NCI-H345 (cell line): ENCODE measurements at places on chromosomes 13 and 19.
A peak's percentile ranks its signal among the peaks of the same experiment; 100 is the strongest.

DNA sequence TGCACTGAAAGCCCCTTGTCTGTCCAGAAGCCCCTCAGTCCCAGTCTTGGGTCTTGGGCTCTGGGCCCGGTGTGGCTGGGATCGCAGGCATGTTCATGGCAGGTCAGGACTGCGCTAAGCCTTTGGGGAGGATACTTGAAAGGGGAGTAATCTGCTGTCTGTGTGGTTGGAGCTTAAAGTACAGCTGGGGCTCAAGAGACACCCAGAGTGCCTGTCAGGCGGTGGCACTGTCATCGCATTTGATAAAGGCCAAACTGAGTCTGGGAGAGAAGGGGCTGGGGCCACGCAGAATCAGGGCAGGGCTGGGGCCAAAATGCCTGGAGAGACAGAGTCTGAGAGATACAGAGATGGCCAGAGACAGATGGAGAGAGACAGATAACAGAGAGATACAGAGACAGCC is 4.2 kb upstream of the CILP2 start:
- no peak for DNase-seq

DNA sequence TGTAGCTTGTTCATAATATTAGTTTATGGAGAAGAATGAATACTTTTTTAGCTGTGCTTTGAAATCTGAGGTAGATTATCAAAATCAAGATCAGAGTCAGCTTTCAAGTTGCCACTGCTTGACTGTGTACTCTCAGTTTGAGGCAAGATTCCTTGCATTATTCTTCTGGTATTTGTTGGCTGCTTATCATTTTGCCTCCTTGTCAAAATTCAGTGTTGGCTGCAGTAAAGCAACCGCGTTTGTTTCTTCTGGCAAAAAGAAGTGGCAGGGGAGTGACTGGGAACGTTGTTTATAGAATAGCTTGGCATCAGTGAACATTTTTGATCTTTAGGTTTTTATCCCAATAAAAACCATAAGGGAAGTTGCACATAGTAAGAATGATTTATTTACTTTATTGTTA is 419.3 kb upstream of the GPC6 start:
- no peak for DNase-seq

DNA sequence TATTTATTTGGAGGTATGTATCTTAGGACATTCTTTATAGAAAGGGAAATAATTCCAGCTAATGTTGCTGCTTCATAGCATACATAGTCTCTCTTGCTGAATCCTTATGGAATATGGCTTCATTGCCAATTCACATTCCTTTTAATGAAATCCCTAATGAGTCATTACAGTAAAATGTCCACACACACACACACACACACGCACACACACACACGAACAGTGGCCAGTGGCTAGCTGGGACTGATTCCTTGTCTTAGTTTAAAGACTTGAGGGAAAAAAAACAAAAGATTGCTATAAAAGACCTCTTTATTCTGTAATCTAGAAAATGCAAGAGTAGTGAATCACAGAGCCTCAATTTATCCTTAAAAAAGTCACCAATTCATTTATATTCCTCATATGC is 301.6 kb downstream of the SLITRK6 start:
- no peak for DNase-seq

GRCh38 chr19:39599116-39599515 is 3.2 kb upstream of the LGALS13 start:
- no peak for DNase-seq

DNA sequence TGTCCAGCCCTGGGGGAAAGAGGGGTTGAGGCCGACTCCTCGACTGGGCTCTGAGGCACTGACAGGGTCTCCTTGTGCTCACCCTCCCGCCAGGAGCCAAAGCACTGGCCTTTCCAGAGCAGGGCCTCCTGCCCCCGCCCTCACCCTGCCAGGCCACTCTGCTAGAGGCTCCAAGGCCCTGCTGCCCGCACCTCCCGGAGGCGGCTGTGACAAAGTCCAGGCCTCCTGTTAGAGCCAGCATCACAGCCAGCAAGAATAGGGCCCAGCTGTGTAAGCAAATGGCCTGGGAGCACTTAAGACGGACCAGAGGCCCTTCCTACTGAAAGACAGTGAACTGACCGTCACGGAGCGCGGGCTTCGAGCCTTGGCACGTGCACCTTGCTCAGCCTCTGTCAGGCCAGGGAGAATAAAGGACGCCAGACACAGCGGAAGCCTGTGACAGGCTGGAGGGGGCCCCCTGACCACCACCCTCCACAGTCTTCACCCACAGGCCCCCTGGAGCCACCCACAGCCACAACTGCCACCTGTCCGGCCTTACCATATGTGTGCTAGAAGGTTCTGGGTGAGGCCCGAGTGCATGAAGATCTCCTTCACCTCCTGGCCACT is 50.9 kb downstream of the EPS15L1 start:
- no peak for DNase-seq

GRCh38 chr13:25213715-25214114 is 41.6 kb upstream of the AMER2 start:
- no peak for DNase-seq

DNA sequence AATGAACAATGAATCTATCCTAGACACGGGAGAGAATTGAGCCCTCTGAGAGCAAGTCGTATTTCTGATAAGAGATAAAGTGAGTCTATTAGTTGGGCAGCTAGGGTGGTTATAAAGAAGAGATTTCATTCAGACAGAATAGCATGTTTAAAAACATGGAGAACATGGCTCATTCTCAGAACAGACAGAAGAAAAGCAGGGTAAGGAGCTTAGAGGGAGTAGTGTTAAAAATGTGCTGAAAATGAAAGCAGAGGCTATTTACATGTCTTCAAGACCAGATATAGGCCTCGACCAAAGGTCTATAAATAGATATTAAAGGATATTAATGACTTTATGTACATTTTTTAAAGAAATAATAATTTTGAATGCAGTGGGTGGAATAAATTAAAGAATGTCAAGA is 149.5 kb downstream of the SLITRK1 start:
- DNase-seq, result no peak

- no peak for DNase-seq
These were observed 37.6 kb downstream of the ZNF493 start for GRCh38 chr19:21434516-21434915.

DNA sequence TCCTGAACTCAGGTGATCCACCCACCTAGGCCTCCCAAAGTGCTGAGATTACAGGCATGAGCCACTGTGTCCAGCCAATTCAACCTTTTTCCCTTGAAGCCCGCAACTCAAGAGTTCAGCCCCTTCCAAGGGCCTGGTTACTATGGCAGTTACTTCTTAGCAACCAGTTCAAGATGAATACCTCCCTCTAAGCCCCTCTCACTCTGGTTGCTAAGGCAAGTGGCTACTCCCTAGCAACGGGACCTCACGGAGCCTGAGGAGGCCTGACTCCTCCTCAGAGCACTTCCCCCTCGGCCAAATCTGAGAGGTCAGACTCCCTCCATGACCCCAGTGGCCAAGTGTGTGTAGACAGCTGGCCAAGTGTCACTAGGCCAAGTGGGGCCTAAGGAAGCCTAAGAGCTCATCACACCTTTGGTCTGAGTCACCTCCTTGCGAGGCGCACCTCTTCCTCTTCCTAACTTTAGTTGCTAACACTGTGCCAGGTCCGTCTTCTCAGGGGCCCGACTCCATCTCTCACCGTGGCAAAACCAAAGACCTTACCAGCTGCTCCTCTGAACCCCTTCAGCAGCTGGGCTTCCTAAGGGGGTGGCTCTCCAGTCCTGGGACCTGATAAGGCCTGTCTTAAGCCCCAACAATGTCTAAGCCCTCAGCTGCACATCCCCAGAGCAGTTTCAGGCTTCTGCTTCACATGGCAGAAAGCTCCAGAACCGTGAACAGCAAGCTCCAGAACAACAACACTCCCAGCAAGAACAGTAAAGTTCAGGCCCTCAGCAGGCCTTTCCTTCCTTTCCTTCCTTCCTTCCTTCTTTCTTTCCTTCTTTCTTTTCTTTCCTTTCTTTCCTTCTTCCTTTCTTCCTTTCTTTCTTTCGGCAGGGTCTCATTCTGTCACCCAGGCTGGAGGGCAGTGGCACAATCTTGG is 9.6 kb downstream of the CD37 start:
- no peak for DNase-seq

GRCh38 chr13:110841846-110842245 is 73.0 kb downstream of the ANKRD10 start:
- no peak for DNase-seq

DNA sequence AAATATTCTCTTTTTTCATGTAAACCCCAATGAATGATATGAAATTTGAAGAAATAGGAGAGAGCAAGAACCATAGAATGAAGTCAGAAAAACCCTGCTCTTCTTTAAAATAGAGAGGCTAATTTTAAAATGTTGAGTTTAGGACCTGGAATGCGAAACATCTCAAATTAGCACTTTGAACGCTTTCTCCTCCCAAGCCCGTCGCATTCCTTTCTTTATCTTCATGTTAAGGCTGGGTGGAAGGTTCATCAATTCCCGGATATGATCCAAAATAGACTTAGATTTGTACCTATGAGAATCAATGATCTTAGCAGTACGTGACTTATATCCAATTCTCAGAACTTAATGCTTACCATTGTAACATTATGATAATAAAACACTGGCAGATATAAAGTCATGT is 24.1 kb upstream of the LGALS16 start:
- no peak for DNase-seq

DNA sequence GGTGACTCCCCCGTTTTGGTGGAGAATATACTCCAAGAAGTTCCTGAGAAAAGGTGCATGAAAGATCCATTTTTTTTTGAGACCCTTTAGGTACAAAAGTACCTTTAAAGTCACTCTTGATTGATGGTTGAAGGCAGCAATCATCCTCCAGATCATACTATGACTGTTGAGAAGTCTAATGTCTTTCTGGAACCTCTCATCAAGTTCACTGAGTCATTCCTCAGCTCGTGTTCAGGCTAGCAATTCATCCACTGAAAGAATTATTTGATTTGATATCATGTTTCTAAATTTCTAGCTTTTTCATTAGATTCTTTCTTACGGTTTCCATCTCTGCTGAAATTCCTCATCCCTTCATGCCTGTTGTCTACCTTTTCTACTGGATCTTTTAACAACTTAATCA is 65.1 kb upstream of the GJB6 start:
- DNase-seq, result no peak

DNA sequence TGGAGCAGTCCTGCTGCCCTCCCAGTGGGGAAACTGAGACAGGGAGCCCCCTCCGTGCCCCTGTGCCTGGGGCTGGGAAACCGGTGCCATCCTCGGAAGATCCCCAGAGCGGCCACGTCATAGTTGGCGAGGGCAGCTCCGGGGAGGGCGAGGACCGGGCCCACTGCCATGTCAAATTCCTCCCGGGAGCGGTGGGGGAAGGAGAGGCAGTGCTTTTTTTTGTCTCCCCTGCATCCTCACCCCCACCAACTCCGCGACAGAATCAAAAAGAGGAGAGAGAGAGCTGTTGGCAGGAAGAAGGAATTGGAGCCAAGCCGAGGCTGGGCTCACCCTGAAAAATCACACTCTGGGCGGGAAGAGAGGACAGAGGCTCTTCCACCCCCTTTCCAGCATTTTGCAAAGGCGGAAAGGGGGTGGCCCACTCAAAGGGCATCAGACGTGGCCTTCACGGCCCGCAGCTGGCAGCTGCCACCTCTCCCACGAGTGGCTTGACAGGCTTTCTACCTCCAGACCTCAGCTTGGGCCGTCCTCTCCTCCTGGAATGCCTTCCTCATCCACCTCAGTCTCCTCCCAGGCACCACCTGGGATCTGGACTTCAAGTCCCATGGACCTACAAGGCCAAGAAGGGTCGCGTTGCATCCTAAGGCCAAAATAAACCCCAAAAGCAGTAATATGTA is 19.6 kb upstream of the NFIC start:
- peak; percentile 23 for DNase-seq

- peak; percentile 87 for DNase-seq
These were observed 441 bp upstream of the ZFP28 start for GRCh38 chr19:56538254-56538760.

- no peak for DNase-seq
These were observed 27.3 kb downstream of the ALOX5AP start for GRCh38 chr13:30762643-30763042.

GRCh38 chr13:113920606-113921286 is 53.1 kb downstream of the C13orf46 start:
- no peak for DNase-seq

- no peak for DNase-seq
These were observed 3.1 kb upstream of the TNFSF13B start for GRCh38 chr13:108266321-108266990.

GRCh38 chr19:11982526-11982925 is 17.7 kb downstream of the ZNF763 start:
- no peak for DNase-seq

DNA sequence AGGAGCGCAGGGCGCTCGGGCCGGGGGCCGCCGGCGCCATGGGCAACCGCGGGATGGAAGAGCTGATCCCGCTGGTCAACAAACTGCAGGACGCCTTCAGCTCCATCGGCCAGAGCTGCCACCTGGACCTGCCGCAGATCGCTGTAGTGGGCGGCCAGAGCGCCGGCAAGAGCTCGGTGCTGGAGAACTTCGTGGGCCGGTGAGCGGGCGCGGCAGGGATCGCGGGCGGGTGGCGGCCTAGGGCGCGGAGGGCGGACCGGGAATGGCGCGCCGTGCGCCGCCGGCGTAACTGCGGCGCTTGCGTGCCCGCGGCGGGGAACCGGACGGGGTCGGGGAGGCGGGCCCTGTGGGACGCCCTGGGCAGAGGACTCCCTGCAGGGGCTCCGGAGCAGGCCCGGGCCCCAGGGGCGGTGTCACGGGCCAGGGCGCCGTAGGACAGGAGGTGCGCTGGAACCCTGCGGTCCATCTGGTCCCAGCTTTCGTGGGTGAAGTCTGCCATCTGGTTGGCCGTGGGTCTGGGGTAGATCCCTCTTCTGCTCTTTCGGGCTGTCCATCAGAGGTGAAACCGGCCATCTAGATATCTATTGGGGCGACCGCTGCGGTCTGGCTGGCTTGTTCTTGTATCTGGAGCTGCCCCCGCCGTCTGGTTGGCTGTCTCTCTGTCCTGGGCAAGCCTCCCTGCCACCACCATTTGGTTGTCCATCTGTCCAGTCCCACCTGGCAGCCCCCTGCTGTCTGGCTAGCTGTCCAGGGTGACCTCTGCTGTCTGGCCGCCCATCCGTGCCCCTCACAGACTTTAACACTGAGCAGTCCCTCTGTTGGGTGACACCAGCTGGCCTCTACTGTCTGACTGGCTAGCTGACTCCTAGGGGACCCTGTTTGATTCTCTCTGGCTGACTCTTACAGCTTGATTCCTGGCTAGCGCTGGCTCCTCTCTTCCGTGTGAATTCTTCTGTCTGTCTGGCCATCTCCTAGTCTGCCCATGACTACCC is 622 bp downstream of the DNM2 start:
- peak; percentile 44 for DNase-seq

GRCh38 chr13:62483774-62484173 is 1068.1 kb upstream of the PCDH20 start:
- no peak for DNase-seq

DNA sequence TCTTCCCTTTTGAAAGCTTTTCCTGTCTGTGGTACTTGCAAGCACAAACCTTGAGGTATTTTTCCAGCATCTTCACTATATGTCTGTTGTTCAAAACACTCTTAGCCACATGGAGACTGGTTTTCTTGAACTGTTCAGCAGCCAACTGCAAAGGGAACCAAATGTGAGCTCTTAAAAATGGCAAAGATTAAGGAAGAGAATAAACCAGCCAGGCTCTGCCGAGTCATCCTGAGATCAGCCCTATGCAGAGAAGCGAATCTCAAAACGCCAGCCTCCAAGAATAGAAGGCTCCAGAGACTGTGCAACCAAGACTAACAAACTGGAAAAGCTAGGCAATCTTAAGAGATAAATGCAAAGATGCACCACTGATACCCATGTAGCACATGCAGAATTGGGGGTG is 20.7 kb downstream of the AKAP8 start:
- no peak for DNase-seq
